HCT116 (cell line): ENCODE measurements at places on chromosomes 5 and 9.

GRCh38 chr5:169070413-169070812 lies 230.5 kb downstream of the SLIT3 start:
- DNase-seq, result no peak

GRCh38 chr5:610011-610743 lies 2.0 kb upstream of the CEP72 start:
- no peak for DNase-seq

DNA sequence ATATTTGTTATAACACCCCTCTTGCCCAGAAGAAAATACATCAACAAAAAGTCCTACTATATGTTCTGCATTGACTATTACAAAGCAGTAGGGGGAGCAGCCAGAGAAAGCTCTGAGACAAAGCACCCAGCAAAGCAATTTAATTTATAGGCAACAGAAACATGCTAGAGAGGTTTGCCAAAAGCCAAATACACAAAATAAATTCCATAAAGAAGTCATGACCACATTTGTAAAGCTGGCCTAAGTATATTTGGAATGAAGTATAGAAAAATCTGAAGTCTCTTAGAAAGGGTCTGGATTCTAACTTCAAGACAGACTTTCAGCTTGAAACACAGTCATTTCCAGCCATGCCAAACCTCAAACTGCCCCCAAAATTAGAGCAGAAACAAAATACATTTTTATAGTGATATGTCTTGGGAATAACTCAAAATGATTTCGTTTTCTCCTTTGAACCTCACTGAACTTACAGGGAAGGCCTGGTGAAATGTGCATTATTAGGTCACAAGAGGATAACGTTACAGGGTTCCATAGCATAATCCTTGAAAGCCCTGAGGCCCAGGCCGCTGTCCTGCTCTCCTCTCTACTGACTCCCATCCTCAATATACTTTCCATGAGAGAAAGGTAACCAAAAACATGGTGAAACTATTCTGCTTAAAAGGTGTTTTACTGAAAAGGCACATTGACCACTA lies 451.8 kb downstream of the RAB3C start:
- no peak for DNase-seq

GRCh38 chr5:56116599-56117141 lies 116.5 kb downstream of the ANKRD55 start:
- no peak for DNase-seq

- no peak for DNase-seq
Measured at GRCh38 chr5:141761-142160, 49.5 kb upstream of the LRRC14B start.
